Hepatocyte (in vitro differentiated cells): ENCODE measurements at places on chromosomes 3 and 15.

GRCh38 chr3:188520466-188520865 lies 366.5 kb downstream of the LPP start:
- DNase-seq = no peak

DNA sequence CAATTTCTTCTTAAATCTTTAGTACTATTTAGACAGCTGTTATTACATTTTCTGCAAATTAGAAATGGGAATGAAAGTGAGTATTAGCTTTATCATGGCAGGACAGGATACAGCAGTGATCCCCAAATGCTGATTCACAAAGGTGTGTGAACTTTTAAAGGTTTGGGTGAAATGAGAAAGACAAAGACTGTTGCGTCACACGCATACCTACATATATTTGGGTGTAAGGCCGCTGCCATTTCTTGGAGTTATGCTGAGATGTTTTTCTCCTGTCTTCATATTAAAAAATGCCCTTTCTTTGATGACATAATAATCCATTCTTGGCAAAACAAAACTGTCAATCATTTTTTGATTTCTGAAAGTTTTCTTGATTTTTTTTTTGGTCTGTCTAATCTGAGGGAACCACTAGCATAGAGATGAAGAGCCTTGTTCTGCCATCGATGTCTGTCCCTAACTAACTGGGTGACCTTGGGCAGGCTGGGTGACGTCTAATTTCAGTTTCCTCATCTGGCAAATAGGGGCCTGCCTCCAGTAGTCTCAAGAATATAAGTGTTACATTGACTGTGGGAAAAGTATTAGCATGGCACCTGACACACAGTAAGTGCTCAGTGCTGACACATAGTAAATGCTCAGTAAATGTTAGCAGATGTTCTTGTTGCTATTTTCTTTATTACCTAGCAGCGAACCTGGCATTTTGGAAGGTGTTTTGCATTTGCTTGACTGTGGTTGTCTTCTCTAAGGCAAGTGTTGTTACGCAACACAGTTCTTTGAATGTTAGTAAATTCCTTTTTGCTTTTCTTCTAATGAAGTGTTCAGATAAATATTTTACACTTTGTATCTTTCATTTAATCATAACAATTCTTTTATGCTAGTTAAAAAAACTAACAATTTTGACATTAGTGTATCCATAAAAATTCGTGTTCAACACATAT lies 5.0 kb downstream of the MITF start:
- no peak for DNase-seq

DNA sequence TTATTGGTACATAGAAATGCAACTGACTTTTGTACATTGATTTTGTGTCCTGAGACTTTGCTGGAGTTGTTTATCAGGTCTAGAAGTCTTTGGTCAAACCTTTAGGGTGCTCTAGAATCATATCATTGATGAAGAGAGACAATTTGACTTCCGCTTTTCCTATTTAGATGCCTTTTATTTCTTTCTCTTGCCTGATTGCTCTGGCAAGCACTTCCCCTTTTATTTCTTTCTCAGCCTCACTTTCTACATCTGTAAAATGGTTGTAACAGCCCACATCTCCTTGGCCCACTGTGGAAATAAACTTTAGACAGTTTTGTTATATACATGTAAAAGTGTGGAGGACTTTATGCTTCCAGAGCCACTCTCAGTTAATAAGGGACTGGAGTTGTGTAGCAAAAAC lies 14.0 kb downstream of the PLA1A start:
- DNase-seq = no peak

DNA sequence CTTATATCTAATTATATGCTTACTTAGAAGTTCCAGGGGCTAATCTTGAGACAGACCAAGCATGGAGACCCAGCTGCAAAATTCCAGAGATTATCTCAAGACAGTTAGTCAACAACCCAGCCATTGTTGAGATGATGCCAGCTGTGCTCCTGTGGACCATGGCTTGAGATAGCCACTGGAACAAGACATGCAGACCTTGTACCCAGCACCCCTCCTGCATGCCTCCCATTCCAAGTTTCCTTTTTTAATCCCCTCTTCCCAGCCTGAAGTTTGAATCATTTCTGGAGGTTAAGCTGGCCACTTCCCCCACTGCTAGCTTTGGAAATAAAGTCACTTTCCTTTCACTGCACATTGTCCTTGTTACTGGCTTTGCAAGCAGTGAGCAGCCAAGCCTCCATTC lies 53.8 kb downstream of the IMPG2 start:
- DNase-seq = no peak

- no peak for DNase-seq
Measured at GRCh38 chr15:25932696-25933095, 69.6 kb upstream of the ATP10A start.
